ENCODE measurements at places on chromosomes 1 and 21. TPM values are rescaled to one million over a fixed set of nuclear protein-coding genes. Genes with fewer than 3 reads are reported as not detected.

Gene LCE1F
- not detected for polyA plus RNA-seq

DNA sequence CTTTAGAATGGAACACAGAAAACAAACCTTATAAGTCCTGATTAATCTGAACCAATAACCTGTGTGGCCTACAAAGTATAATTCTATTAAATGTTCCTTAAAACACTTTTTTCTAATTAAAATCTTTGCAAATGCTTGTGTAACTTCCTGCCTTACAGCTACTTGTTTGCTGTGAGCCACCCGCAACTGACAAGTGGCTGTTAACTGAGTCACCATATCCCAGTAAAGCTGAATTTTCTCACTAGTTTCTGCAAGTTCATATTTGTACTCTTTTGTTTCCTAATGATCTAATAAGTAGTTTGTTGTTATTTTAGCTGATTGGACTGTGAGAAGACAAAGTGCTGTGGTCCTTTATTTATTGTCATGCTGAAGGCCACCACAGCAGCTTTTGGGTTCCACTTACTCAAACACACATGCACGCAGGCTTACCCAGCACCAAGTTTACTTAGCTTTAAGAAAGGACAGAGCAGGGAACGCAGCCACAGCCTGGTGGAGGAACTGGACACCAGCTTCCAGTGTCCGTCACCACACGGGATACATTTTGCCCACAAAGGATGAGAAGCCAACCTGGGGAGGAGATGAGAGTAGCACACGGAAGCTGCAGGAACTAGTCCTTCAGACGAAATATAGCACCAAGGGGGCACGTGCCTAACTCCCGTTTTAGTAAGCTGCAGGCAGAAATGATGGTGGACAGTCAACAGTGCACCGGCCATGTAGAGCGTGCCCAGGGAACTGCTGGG lies 47.8 kb downstream of the LCA5L start:
- DNase-seq: no peak

Gene METTL18
- polyA plus RNA-seq: 1.7 TPM

Gene DCST2
- polyA plus RNA-seq: 0.76 TPM

- no peak for DNase-seq
These were observed 24.4 kb downstream of the VASH2 start for GRCh38 chr1:212974711-212975110.

GRCh38 chr1:9909234-9910046 lies 629 bp downstream of the CTNNBIP1 start:
- DNase-seq: no peak

Gene OLFML3
- 28.3 TPM for polyA plus RNA-seq

GRCh38 chr21:42705746-42706374 lies 52.4 kb downstream of the PDE9A start:
- no peak for DNase-seq
